Stimulated activated CD8-positive, alpha-beta memory T cell treated with anti-CD3 and anti-CD28 coated beads, Interleukin-4, amount 100 ng/mL, for 24 hours (primary cell): ENCODE measurements at places on chromosomes 11 and 22.

DNA sequence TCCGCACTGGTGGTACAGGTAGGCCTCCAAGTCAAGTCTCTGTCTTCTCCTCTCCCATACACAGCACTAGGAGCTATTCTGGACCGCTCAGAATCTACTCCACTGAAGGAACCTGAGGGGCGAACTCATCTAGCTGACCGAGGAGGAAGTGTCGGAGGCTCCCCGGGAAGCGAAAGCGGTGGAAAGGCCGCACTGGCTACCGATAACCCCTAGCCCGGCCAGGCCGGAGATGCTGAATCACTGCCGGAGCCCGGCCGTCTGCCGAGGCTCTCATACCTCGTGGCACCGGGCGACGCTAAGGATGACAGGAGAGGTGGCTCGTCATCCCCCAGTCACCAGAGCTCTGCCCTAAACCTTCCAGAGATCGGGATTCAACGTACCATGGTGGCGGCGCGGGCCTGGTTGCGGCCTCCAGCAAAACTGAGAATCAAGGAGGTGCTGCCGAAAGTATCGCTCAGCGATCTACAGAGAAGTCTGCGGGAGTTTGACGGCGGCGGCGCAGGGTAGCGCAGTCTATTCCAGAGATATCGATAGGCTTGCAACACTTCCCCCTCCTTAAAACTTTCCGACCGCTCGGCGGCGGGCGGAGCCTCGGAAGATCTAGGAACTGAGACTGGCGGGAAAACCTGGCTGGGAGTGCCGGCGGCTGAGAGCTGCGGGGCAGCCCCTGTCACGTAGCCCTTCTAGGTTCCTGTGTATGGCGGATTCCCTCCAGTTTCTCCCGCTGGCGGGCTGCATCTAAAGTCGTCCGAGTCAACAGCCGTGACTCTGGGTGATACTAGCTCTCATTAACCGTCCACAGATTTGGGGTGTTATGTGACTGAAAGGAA, at the start of gene PSMA1:
Gene PSMA1, minus strand, starts transcription at position 470 of the 830 bp plus-strand sequence. Its CDS starts 87 bp downstream, at position 383.
- DNase-seq: peak; percentile 91

GRCh38 chr11:121547574-121547973, 94.8 kb upstream of the SORL1-AS1 start:
- no peak for DNase-seq

DNA sequence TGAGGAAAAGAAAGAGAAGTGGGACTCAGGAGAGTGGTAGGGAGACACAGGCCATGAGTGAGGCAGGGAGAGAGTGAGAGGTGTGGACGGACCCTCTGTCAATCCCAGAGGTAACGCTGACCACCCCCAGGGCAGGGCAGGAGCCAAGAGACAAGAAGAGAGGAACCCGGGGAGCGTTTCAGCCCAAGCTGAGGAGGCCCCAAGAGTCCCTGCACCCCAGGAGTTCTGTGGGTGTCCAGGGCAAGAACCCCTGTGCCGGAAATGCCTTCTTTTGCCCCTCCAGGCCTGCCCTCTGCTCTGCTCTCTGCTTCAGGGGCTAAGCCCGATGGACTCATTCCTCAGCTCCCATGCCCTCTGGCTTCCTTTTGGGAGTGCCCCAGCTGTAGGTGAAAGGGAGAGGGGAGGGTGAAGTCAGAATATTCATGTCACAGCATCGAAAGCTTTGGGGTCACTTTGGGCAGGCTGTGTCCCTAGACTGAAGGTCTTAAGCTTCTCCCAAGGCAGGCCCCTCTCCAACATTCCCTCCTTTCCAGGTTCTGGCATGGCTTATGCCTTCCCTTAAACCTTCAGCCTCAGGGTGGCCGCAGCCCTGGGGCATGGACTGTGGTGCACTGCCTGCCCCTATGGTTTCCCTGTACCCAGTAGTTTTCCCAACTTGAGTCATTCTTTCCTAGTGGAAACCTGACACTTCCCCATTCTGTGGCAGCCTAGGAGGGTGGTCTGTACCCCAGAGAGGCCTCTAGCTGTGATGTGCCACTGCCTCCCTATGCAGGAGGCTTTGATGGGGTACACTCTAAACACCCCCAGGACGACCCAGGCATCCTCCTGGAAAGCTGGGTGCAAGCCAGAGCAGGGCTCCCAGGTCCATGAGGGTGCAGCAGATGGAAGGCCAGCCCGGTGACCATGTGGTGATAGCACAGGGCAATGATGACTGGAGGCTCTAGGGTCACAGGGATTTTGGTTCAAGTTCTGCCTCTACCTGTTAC, 27.1 kb downstream of the MYEOV start:
- DNase-seq: no peak

DNA sequence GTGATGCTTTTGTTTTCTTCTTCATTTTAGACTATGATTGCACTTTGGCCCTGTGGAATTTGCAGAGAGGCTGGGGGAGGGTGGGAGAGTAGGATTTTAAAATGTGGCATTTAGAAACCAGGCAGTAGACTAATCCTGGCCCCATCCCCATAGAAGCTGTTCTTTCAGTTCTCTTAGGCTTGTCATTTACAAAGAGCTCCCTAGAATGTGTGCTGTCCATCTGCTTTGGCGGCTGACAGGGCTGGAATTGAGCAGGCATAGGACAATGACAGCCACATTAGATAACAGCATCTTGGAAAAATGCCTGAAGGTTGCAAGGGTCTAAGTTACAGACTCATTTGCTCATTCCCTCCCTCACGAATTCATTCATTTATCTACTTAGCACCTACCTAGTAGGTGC, 9.8 kb downstream of the INSC start:
- no peak for DNase-seq

GRCh38 chr11:117218133-117218915, 13.5 kb downstream of the PCSK7 start:
- DNase-seq: no peak

GRCh38 chr22:17980638-17981051, 43.7 kb downstream of the MICAL3 start:
- DNase-seq: no peak

DNA sequence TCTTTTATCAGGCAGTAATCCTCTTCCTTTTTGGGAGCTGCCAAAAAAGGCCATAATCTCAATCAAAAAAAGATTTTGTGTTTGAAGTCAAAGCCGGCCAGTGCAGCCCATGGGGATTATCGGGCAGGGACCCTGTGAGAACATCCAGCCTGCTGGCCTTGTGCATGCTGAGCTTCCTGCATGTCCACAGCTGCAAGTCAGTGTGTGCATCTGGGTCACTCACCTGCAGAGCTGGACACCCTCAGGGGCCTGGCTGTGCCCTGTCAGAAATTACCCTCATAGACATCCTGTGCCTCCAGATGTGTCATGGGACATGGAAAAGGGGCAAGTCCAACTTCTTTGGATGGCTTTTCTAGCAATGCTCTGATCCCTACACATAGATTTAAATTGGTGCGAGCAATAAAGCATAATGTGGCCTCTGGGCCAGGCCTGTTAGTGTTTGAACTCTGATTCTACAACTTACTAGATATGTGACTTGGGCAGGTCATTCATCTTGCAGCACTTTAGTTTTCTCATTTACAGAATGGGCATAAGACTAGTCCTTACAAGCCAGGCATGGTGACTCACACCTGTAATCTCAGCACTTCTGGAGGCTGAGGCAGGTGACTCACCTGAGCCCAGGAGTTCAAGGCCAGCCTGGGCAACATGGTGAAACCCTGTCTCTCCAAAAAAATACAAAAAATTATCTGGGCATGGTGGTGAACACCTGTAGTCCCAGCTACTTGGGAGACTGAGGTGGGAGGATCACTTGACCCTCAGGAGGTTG, 81.6 kb upstream of the LARGE1 start:
- DNase-seq: no peak

DNA sequence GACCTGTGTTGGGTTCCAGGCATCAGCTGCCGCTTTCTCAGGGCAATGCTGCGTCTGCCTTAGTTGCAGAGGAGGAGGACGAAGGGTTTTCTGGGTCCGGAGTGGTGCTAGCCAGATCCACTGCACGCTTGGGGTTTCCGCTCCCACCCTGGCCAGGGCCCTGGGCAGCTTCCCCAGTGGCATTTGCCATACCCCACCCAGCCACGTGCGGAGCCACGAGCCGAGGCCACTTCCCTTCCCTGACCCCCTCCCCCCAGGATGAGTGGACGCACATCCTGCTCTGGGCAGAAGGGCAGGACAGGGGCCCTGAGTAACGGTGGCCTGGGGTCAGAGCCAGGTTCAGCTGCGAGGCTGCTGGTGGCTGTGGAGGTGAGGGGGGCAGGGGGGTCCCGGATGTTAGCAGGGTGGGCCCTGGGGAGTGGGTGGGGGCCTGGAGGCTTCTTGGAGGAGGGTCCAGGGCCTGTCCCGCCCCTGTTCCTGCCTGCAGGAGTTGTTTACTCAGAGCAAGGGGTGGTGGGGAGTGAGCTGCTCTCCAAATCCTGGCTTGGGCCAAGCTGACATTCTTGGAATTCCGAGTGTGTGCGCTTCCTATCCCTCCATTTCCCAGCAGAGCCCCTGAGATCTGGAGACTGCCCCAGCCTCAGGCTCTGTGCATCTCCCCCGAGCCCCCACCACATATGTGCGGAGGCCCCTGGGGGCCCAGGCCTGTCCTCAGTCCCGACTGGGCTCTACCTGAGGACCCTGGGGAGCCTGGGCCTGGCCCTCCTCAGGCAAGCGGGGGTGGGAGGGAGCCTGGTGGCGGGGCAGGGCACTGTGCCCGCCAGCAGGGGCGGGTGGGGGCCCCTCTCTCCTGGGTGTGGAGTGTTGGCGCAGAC, 1.4 kb downstream of the TSPAN4 start:
- DNase-seq: no peak

- no peak for DNase-seq
Measured at GRCh38 chr11:7656704-7657103, 16.6 kb downstream of the CYB5R2 start.

DNA sequence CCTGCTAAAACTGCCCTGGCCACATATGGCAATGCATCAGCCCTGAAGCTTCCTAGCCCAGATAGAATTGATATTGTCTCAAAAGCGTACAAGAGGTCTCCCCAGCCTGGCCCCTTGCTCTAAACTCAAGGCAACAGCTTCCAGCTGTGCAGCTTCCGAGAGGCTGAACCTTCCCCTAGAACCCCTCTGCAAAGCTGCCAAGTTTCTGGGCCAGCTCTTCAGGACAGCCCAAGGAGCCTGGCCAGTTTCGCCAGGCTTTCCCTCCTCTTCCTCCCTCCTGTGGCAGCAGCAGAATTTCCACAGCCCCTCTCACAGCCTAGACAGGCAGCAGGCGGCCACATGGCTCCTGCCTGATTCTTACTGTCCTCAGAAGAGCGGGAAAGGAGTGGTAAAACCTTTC, 34.5 kb downstream of the NUMA1 start:
- no peak for DNase-seq

DNA sequence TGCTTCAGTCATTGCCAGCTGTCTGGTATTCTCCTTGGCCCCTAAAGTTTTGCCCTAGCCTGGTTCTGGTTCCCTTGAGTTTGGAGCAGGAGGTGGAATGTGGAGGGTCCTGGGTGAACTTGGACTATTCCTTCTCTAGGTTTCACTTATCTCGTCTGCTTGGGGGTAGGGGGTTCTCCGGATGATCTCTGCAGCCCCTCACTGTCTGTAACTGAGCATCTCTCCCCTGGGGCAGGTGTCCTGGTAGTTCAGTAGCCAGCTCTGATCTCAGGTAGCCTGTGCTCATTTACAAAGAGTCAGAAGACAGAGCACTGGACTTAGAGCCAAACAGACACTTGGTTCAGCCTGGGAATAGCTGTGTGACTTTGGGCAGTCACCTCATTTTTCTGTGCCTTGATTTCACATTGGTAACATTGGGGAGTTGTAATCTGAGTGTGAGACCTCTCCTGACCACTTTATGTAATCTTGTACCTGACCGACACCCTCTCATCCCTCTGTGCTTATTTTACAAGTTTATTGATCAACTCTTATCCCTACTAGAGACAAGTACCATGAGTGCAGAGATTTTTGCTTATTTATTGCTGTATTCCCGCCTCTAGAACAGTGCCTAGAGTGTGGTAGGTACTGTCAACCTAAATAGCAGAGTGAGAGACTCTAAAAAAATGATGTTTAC, 804 bp downstream of the CCDC134 start:
- DNase-seq: no peak

DNA sequence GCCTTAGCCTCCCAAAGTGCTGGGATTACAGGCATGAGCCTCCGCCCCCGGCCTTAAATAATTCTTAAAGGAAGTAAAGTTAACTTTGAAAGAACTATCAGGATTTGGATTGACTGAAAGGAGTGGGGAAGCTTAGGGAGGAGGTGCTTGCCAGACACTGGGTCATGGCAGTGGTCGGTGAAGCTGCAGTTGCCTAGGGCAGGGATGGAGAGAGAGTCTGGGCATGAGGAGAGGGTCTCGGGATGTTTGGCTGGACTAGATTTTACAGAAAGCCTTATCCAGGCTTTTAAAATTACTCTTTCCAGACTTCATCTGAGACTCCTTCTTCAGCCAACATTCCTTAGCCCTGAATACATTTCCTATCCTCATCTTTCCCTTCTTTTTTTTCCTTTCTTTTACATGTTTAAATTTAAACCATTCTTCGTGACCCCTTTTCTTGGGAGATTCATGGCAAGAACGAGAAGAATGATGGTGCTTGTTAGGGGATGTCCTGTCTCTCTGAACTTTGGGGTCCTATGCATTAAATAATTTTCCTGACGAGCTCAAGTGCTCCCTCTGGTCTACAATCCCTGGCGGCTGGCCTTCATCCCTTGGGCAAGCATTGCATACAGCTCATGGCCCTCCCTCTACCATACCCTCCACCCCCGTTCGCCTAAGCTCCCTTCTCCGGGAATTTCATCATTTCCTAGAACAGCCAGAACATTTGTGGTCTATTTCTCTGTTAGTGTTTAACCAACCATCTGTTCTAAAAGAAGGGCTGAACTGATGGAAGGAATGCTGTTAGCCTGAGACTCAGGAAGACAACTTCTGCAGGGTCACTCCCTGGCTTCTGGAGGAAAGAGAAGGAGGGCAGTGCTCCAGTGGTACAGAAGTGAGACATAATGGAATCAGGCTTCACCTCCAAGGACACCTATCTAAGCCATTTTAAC, at the start of gene NNMT:
Gene NNMT, plus strand, starts transcription at position 724 of the 929 bp plus-strand sequence. Its CDS starts 158 bp downstream, at position 882.
- DNase-seq: no peak

DNA sequence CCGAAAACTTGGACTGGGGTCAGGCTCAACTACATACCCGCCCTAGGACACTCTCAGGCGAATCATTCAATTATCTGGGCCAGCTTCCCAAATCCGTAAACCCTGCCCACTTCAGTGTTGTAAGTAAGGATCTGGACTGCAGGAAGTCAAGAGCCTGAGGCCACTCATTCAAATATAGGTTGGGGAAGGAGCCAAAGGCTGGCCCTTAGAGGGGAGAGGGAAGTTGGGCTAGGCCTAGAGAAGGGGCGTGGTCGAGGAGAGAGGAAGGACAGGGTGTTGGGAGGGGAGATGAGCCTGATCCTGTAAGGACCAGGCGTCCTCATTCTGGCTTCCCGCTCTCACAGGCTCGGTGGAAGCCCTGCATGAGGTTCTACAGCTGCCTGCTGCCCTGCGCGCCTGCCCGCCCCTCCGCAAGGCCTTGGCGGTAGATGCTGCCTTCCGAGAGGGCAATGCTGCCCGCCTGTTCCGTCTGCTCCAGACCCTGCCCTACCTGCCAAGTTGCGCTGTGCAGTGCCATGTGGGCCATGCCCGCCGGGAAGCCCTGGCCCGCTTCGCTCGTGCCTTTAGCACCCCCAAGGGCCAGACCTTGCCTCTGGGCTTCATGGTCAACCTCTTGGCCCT, 3.0 kb downstream of the SAC3D1 start:
- DNase-seq: no peak
